ENCODE measurements at places on chromosomes 6 and 20.
A peak's percentile ranks its signal among the peaks of the same experiment; 100 is the strongest.

GRCh38 chr6:94045099-94045829 is 625.9 kb upstream of the EPHA7 start:
- DNase-seq = no peak

DNA sequence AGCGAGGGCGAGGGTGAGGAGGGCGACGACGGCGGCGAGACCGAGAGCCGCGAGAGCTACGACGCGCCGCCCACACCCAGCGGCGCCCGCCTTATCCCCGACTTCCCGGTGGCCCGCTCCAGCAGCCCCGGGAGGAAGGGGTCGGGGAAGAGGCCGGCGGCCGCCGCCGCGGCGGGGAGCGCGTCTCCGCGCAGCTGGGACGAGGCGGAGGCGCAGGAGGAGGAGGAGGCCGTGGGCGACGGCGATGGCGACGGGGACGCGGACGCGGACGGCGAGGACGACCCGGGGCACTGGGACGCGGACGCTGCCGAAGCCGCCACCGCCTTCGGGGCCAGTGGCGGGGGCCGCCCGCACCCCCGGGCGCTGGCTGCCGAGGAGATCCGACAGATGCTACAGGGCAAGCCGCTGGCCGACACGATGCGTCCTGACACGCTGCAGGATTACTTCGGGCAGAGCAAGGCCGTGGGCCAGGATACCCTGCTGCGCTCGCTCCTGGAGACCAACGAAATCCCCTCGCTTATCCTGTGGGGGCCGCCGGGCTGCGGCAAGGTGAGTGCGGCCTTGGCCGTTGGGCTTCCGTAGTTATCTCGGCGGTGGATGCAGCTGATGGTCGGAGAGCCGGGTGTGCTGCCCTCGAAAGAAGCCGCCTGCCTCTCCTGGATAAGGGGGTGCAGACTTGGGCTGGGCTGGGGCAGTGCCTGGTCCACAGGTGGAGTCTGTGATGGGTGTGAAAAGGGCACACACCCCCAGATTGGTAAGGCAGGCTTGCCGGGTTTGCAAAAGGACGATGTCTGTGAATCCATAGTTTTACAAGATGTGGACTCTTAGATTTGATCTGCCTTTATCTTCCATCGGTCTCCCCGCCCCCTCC is 938 bp downstream of the WRNIP1 start:
- peak; percentile 63 for DNase-seq

DNA sequence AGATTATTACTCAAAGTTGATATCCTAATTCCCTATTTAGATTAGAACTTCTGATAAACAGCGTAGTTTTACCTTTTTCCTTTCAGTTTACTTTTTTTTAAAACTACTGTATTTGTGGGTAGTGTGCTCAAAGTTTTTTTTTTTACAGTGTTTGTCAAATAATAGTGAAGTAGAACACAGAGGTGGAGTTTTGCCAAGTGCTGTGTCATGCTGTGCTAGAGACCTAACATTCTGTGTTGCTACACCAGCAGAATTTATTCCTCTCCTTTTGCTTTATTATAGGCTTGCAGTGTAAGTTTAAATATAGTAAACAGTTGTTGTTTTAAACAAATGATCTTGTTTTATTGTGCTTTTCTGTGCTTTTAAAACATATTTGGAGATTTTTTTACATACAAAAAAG is 125.4 kb downstream of the HIVEP1 start:
- peak; percentile 11 for DNase-seq

- DNase-seq = no peak
Measured at GRCh38 chr6:3648724-3649123, 102.8 kb downstream of the PXDC1 start.

GRCh38 chr6:151690768-151691562 is 116.5 kb upstream of the ESR1 start:
- DNase-seq = no peak

DNA sequence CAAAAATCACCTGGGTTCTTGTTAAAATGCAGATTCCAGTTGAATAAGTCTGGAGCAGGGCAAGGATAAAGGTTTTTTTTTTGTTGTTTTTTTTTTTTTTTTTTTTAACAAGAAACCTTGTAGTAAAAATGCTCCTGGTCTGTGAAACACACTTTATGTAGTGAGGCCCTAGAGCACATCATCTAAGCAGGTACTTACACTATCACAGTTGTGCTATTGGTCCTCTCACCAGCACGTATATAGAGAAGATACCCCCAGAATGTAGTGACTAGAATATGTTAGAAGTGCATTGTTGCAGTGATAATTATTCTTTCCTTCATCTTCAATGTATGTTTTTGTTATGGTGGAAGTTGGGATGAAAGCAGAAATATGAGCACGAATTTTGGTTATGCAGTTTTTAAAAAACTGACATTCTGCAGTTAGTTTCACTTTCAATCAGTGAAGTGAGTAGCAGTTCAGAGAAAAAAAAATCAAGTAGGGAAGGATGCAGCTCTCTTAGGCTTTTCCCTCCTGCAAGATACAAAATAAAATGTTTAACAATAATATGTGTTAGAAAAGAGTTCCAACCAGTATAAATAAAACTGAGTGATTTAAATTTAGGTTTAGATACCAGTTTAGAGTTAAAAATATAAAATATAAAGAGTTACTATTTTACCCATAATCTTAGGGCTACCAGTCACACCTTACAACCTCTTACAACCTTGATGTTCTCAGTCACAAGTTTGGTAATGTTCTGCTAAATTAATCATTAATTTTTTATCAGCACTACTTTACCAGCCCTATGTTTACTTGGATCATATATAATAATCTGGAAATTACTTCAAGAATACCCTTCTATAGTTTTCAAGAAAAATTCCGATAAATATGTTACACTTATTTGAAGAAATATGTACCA is 9.2 kb upstream of the DEFB113 start:
- DNase-seq = no peak

DNA sequence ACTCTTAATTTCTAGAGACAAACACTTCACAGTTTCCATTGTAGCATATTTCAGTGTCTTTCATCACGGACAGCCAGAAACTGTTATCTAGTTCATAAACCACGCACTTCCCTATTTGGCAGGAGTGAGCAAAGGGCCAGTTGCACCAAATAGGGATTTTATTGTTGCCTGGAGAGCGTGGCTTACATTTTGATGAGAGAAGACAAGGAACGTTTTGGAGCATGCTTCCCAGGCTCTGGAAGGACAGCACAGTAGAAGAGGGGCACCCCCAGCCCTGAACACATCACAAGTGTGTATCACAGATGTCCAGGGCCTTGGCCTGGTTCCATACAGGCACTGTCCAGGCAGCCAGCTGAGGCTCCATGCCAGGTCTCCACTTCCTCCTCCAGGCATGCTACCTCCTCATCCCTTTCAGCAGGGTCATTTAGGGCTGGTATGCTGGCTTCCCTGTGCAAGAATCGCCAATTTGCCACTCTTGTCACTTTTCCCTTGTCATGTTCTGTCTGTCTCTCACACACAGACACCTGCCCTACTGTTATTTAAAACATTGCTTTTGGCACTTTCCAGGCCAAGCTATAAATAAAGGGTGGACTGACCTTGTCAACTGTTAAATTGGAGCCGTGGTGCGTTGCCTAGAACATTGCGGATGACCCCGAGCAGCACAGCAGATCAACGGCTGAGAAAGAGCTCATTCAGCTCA is 235.0 kb upstream of the GMDS start:
- no peak for DNase-seq

- DNase-seq = no peak
Measured at GRCh38 chr6:38492031-38492430, 147.7 kb downstream of the BTBD9 start.

GRCh38 chr20:48910347-48910781 is 11.1 kb upstream of the ARFGEF2 start:
- no peak for DNase-seq

- DNase-seq = no peak
Measured at GRCh38 chr6:26193467-26194328, 106.5 kb downstream of the HFE start.

DNA sequence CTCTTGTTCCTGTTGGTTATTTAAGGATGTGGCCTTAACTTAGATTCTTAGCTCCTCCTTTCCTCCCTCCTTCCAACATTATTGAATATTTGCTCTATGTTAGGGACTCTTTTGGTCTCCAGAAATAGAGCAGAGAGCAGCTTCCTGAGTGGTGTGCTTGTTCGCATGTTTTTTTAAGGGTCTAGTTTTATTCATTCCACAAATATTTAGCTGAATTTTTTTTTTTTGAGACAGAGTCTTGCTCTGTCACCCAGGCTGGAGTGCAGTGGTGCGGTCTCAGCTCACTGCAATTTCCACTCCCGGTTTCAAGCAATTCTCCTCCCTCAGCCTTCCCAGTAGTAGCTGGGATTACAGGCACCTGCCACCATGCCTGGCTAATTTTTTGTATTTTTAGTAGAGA is 169.2 kb downstream of the ZFAND3 start:
- DNase-seq = no peak

GRCh38 chr6:131042664-131043063 is 20.4 kb downstream of the EPB41L2 start:
- DNase-seq = peak; percentile 70

GRCh38 chr6:2715737-2716136 is 35.0 kb downstream of the MYLK4 start:
- DNase-seq = no peak

DNA sequence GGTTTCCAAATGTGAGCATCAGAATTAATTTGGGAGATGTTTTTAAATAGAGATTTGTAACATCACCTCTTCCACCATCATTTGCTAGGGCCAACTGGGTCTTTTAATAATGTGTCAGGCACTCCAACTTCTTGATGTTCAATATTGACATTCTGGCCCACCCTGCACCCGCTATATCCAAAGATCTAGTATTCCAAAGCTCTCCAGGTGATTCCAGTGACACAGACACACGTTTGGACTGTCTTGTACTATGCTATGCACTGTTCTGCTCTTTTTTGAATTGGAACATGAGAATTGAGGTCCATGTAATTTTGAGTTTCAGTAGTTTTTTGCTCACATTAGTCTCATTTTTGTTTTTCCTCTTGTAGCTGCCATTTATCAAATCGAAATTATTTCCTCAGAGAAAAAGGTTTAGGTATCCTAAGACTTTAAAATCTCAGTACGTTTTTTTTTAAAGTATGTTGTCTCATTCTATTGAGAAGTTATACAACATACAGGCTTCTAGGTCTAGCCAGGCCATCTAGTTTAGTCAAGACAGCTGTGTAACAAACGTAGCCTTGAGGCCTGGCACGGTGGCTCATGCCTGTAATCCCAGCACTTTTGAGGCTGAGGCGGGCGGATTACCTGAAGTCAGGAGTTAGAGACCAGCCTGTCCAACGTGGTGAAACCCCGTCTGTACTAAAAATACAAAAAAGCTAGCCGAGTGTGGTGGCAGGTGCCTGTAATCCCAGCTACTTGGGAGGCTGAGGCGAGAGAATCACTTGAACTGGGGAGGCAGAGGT is 3.1 kb downstream of the BICRAL start:
- DNase-seq = no peak

DNA sequence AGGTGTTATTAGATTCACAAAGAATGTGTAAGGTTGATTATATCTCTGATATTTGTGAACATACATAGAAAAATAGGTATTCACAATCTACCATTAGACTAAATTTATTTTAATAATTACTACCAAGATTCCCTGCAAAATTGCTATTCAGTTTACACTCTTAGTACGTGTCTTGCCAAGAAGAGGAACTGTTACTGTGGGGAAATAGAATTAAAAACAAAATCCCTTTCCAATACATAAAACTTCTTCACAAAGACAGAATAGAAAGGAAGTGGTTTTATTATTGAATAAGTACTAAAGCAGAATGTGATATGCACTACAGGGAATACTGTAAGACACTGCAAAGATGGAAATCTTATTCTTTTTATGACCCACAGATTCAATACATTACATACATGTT is 17.0 kb downstream of the RAB32 start:
- no peak for DNase-seq
